ENCODE measurements at places on chromosomes 1 and 21. TPM values are rescaled to one million over a fixed set of nuclear protein-coding genes. Genes with fewer than 3 reads are reported as not detected.

KCNE2 gene
- not detected for total RNA-seq

OR2T11 gene
- total RNA-seq, result not detected

DNA sequence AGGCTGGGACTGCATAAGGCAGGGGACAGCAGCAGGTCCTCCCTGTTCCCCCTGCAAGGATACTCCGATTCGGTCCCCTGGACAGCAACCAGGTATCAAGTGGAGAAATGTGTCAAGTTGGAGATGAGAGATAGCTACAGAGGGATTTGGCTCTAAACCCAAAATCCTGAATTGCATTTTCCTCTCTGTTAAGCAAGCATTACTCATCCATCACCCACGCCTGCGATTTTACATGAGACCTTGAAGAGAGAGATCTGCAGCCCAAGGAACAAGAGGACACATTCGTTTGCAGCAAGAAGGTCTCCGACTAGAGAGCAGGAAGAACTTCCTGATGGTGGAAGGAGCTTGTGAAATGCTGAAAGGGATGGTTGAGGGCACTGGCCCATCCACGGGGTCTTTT, 21.9 kb downstream of the SYT2 start:
- no peak for DNase-seq

GRCh38 chr1:164801246-164801731, 242.3 kb downstream of the PBX1 start:
- DNase-seq, result peak; percentile 53

DNA sequence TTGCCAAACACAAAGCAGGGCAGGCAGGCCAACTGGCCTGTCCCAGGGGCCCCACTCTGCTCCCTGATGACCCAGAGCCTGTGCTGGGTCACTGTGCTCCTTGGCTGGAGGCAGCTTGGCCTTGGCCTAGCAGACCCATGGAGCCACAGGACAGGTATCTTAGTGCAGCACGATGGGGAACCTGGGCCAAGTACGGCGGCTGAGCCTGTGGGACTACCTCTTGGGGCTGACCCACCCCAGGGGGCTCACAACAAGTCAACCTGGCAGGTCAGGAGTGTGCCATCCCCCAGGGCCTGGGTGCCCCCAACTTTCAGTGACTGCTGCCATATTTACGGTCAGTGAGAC, 10.1 kb upstream of the FGR start:
- no peak for DNase-seq

DNA sequence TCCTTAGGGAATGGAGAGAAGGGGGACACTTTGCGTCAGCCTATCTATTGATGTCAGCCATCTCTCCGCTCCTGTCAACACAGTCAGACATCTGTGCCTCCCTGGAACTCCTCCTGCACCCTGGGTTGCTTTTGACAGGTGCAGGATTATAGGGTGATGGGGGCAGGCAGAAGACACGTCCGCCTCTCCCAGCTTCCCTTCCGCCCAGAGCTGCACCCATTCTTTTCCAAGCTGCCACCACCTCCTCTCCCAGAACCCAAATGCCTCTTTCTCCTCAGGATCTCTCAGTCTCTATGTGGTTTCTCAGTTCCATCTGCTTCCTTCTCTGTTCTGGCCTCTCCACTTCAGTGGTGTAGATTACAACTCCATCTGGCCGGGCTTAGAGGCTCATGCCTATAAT, 17.1 kb upstream of the KIF1B start:
- DNase-seq, result peak; percentile 54

GRCh38 chr1:203551550-203551949, 57.6 kb downstream of the OPTC start:
- no peak for DNase-seq
